ENCODE measurements at places on chromosomes 3 and 15.

- no peak for DNase-seq
Observed at GRCh38 chr15:73858062-73858461, 15.3 kb upstream of the TBC1D21 start.

GRCh38 chr3:11819146-11819689, 27.5 kb downstream of the TAMM41 start:
- no peak for DNase-seq

DNA sequence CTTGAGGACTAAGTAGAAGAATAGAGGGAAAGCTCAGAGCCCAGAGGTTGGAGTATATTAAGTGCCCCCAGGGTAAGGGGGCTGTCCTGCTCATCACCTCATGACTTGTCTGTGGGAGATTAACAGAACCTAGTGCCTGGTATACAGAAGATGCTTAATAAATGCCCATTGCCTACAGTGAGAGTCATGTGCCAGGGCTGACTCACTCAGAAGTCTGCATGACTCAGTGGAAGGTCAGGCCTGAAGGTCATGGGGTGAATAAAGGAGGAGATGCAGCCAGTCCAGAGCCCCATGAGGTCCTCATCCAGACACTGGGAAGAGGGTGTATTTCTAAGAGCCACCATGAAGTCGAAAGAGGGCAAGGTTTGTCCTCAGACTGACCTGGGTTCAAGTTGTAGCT, 62.5 kb upstream of the TLE3 start:
- DNase-seq, result no peak

DNA sequence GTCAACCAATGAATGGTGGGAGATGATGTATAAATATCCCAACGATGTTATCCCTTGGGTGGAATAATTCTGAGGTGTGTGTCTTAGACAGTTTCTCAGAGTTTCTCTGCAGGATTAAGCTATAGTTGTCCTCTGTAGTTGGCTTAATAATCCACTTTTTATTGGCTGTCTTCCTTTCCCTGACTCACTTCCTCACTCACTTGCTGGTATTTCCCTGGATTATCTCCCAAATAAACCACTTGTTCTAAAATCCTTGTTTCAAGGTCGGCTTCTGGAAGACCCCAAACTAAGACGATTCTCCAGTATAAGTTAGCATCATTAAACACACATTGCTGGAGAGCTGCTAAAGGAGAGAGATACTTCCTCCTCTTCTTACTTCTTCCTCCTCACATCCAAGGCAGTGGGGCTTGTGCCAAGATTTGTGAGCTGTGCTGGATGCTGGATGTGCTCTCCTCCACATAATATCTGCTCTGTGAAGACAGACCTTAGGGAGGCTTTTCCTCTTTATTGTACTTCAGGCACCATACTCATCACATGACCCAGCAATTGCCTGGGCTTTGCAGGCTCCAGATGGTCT, 22.5 kb upstream of the ROPN1 start:
- DNase-seq, result peak; percentile 13

DNA sequence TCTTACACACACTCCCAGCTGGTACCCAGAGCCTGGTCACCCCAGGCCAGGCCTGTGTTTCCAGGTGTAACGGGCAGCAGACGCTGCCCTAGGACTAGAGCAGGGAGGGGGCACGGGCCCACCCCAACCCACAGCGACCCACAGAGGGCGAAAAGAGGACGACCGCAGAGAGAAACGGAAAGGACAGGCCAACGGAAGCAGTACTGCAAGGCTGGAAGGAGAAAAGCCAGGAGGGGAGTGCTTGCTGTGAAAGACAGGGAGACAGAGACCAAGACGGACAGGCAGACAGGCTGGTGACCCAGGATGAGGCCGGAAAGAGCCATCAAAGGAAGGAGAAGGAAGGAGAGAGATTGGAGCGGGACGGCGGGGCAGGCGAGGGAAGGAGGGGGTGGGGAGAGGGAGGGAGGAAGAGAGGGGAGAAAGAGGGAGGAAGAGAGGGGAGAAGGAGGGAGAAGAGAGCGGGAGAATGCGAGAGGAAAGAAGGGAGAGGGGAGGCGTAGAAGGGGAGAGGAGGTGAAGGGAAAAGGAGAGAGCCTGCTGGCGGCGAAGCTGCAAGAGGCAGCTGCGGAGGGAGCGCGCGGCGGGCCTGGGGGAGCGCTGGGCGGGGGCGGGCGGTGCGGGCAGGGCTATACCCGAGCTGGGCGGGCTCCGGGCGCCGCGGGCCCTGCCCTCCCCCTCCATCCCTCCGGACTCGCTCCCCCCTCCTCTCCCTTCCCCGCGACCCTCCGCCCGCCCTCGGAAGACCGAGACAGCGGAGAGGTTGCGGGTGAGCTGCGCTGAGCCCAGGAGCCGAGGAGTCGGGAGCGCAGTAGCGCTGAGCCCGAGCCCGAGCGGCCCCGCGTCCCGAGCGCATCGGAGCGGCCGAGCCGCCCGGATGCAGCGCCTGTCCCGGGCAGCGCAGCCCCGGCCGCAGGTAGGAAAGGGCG, at the start of gene SLC6A1:
TSS of gene SLC6A1 (plus strand) at position 732 of the 926 bp plus-strand sequence. CDS start 24,464 bp downstream, outside the sequence.
- peak; percentile 52 for DNase-seq

GRCh38 chr3:78855190-78855589, 912.6 kb downstream of the ROBO1 start:
- no peak for DNase-seq

Data from hindlimb muscle (tissue), 1 donor.